AG08395 (cell line): ENCODE measurements at places on chromosomes 2 and 18.

GRCh38 chr2:69489793-69490192 is 52.6 kb upstream of the NFU1 start:
- DNase-seq: no peak

- DNase-seq: peak; percentile 23
These were observed 37.1 kb downstream of the SULT1C2 start for GRCh38 chr2:108325756-108326155.

- no peak for DNase-seq
These were observed 117.1 kb upstream of the MYT1L start for GRCh38 chr2:2448178-2448577.

DNA sequence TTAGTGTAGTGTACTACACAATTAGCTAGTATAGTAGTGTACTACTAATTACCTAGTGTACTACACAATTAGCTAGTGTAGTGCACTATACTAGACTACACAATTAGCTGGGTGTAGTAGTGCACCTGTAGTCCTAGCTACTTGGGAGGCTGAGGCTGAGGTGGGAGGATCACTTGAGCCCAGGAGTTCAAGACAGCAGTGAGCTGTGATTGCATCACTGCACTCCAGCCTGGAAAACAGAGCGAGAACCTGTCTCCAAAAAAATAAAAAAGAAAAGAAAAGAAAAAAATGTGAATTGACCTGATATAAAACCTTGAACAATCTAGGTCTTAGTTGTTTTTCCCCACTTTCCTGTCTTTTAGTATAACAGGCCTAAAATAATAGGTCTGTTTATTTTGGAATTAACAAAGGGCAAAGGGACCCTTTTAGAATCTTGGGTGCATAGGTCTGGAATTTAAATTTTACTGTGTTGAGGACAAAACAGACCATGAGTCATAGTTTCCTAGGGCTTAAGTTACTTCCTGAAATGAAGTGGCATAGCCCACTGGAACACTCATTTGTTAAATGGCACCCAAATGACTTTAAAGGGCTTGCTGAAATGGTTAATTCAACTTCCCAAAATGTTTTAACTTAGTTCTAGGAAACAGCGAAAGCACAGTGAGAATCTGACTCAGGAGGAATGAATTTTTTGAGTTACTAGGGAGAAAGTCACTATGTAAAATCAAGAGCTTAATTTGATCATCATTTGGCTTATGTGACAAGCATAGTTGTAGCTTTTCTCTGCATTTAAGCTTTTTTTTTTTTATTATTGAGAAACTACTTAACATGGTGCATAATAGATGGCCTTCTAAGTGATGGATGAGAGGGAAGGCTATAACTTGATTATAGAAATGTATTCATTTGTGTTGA is 50.7 kb upstream of the ARL5A start:
- no peak for DNase-seq

GRCh38 chr2:45404807-45405297 is 206.2 kb downstream of the SRBD1 start:
- DNase-seq: peak; percentile 13

GRCh38 chr18:8114480-8114879 is 494.8 kb upstream of the RAB12 start:
- no peak for DNase-seq

GRCh38 chr2:96687266-96687665 is 44.7 kb downstream of the FER1L5 start:
- DNase-seq: no peak

DNA sequence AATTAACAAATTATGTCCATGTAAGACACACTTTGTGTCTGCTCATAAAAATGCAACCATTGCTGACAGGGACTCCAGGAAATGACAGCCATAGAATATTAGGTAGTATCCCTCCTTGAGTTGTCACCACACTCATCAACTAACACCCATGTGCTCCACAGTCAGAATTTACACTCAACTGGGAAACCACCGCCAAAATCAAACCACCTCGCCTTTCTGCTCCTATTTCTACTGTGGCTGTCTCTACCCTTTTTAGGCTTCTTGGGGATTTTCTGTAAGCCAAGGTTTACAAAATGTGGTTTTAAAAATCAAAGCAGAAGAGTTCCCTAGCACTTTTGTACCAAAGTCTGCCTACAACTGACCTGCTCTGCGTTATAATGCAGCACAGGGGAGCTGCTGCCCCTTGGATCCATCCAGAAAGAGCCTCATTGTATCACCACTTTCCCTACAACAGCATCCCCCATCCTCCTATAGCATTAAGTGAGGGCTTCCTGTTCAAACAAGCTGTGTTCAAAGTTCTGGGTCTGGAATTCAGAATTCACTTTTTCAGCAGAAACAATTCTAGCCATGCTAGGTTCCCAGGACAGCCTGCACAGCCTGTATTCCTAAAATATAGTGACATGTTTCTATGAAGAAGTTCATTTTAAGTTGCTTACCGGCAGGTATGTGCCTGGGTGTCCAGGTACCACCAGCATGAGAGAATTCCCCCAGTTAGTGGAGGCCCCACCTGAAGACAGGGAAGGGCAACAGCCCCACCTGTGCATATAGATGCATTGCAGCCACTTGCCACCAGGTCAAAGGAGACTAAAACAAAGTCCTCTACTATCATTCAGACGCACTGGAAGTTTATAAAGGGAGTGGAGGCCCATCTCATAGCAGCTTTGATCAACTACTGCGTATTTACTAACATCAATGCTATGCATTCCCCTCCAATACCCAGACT is 104.3 kb downstream of the MYO5B start:
- DNase-seq: no peak

GRCh38 chr18:75773618-75774017 is 346.1 kb upstream of the SMIM21 start:
- no peak for DNase-seq

DNA sequence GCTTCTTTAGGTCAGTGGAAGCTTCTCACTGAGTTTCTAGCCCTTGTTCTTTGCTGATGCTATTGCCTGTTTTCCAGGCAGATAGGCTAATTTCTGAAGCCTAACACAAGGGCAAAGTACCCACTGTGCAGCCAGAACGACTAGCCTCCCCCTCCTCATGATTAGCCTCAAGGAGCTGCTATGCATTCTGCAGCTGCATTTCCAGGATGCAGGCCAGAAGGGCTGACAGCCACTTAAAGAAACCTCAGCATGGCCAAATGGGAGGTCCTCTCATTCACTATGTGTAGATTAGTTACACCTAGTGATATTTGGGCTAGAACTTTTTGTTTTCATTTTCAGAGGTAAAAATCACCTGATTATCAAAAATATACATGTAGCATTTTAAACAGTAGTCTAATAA is 216.0 kb downstream of the RAD51AP2 start:
- DNase-seq: no peak

DNA sequence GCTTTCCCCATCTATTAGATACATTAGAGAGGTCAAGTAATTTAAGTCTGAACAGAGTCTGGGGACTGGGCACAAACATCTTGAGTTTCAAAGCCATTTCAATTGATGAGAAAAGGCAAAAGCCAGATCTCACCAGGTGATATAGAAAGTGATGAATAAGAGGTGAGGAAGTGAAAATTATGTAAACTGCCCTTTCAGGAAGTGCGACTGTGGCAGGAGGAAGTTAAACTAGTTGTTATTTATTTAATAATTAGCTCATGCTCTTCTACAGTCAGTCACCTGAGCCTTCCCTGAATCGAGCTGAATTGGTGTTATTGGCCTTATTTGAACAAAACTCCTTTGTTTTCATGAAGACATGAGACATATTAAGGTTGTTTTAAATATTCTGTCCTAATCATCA is 115.1 kb downstream of the CDH20 start:
- no peak for DNase-seq

- DNase-seq: no peak
These were observed 213.0 kb upstream of the TMEFF2 start for GRCh38 chr2:192407692-192408091.

- no peak for DNase-seq
These were observed 165.5 kb upstream of the ACVR2A start for GRCh38 chr2:147679191-147679954.

GRCh38 chr2:184197413-184197812 is 400.9 kb upstream of the ZNF804A start:
- DNase-seq: no peak

DNA sequence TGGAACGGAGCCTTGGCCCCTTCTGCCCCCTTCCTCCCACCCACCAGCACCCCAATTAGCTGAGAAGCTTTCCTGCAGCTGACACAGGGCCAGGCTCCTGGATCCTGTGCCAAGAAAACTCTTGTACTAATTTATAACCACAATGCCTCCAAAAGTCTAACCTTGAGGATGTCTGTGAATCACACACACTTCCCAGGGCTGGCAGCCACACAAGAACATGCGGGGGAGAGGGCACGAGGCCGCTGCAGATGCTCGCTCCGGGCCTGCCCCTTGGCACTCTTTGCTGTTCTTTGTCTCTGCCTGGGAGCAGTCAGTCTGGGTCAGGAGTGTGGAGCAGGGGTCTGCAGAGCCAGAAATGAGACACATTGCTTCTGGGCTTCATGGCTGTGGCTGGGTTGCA is 62.7 kb upstream of the KIF5C start:
- peak; percentile 31 for DNase-seq

DNA sequence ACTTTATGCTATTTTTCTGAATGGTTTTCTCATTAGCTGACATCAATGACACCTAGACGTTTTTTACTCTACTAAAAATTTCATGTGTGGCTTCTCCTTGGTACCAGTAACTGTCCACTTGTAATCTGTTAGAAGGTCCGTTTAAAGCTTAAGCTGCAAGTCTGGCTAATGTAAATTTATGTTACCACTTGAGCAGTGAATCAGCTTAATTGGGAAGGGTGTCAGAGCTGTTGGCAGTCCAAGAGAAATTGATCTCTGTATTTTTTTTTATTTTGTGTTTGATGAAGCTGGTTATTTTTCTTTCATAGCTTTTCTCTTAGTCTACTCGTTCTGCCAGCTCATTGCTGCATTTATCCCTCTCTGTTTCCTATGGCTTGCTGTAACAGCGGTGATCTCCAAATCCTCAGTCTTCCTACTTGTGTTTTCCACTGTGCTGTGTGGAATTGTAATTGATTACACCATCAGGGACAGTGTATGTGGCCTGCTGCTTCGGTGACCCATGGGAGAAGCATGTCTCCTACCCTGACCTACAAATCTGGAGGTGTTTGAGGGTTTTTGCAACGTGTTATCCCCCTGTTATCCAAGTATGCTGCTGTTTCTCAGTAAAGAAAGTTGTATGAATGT is 724.2 kb upstream of the REG3G start:
- no peak for DNase-seq

GRCh38 chr18:12088096-12088495 is 5.5 kb upstream of the ANKRD62 start:
- no peak for DNase-seq

DNA sequence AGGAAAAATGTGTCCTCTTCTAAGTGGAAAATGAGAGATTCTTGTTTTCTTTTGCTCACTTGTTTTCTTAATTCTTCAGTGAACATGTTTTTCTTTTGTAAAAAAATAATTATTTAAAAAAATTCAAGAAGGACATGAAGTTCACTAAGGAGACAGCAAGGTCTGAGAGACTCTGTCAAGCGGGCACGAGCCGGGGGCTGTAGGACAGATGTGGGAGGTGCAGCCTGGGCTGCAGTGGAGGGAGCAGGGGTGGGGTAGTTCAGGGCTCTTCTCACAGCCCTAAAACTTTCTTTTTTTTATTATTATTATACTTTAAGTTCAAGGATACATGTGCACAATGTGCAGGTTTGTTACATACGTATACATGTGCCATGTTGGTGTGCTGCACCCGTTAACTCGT is 4.3 kb upstream of the HDAC4 start:
- no peak for DNase-seq

- DNase-seq: no peak
These were observed 17.7 kb downstream of the VPS54 start for GRCh38 chr2:64001382-64002101.

DNA sequence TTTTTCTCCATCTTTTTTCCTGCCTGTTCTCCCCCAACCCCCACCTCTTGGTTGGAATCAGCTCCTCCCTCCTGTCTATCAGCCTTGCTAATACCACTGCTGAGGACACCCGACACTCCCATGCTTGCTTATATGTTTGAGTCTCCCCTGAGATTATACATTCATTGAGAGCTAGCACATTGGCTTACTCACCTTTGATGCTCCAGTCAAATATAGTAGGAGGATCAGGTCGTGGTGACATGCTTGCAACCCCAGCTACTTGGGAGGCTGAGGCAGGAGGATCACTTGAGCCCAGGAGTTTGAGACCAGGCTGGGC is 91.5 kb upstream of the CCBE1 start:
- no peak for DNase-seq

DNA sequence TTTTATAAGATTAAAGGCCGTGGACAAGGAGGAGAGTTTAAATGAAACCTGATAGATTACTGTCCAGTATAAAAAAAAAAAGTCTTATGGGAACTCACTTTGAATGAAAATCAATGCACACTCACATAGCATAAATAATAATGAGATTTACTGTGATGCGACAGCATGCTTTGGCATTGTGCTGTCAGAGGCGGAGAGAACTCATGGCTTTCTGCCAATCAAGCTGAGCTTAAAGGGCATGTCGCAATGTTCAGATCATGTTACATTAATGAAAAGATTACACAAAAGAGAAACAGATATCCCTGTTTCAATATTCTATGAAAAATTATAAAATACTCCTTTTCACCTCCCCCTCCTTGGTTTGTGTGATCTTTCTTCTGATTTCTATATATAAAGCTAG is 310.8 kb downstream of the ERBB4 start:
- DNase-seq: peak; percentile 7

GRCh38 chr2:165901620-165902298 is 51.8 kb downstream of the TTC21B start:
- peak; percentile 5 for DNase-seq

- DNase-seq: peak; percentile 74
These were observed 24.6 kb downstream of the KCNE4 start for GRCh38 chr2:223076573-223076972.

DNA sequence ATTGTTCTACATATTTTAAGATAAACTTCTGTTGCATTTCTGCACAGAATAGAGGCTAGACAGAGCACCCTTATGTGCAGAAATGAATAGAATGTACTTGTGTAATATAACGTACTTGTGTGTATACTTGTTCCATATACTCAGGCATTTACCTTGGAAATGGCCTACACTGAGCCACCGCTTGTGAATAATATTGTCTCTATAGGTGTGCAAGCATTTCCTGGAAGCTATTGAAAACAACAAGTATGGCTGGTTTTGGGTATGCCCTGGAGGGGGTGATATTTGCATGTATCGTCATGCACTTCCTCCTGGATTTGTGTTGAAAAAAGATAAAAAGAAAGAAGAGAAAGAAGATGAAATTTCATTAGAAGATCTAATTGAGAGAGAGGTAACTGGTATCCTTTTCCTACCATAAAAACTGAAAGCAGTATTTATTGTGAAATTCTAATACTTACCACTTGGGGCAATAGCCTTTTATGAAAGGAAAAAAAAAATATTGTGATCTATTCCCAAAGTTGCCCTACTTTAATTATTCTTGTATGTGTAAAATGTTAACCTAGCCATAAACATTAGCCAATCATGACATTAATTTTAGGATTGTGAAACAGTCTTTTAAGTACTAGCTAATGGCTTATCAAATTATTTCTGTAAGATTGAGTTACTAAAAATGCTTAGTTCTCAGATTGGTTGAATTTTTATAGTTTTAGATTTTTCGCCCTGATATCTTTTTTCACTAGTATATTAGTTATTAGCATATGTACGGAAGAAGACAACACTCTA is 18.0 kb downstream of the ZC3H15 start:
- DNase-seq: peak; percentile 28

GRCh38 chr18:2180586-2180985 is 390.7 kb downstream of the METTL4 start:
- DNase-seq: no peak
